ENCODE measurements at places on chromosomes 11 and 22.

DNA sequence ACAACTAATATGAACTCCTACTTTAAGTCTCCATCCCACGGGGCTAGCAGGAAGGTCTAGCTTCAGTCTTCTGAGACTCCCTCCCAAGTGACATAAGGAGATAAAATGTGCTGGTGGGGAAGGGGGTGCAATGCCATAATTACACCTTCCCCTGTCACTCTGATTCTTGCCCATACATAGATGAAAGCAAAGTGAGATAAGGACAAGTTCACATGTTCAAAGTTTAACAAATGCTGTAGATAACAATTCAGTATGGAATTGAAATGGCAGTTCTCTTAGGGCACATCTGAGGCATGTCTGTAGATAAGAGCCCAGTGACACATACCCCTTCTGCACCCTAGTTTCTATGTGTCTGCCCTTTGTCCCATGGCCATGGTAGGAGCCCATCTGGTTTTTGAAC lies 38.2 kb upstream of the PANX1 start:
- no peak for DNase-seq

- DNase-seq: no peak
Observed at GRCh38 chr11:27864611-27865010, 164.4 kb upstream of the BDNF start.

DNA sequence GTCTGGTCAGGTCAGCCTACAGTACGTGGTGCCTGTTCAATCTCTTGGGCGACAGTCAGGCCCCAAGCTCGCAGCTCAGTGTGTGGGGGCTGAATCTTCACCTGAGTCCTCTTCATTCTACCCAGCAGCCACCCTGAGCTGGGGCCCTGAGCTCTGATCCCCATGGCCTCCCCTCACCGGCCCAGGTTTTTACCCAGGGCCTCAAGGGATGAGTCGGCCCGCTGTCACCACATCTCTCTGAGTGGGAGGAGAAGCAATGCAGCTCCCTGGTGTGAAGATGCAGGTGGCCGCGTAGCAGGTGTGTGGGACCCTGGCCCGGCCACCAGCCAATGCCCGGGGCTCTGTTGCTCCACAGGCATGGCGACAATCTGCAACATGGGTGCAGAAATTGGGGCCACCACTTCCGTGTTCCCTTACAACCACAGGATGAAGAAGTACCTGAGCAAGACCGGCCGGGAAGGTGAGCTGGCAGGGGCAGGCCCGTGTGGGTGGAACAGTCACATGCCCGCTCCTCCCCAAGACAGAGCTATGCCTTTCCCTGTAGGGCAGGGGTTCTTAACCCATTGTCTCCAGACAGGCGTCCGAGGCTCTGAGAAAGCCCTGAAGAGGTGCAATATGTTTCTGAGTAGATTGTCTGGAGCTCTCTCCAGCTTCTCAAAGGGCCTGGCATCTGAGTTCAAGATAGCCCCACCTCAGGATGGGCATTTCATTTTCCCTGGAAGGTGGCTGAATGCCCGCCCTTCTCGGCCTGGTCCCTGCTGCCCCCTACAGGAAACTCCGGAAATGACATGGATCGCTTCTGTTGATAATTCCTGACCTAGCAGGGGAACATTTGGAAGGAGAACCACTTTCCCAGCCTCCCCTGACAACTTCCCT lies 26.9 kb downstream of the POLR3H start:
- DNase-seq: peak; percentile 43

- DNase-seq: peak; percentile 23
Observed at GRCh38 chr11:46978005-46978491, 41.5 kb downstream of the CSTPP1 start.

GRCh38 chr11:101045415-101045814 lies 84.2 kb downstream of the PGR start:
- no peak for DNase-seq

GRCh38 chr11:64888729-64889511 lies 10.5 kb upstream of the EHD1 start:
- DNase-seq: no peak

All from astrocyte of the spinal cord (primary cell).